ENCODE measurements at places on chromosomes 2 and 18. TPM values are rescaled to one million over a fixed set of nuclear protein-coding genes. Genes with fewer than 3 reads are reported as not detected.

NOTO gene
- total RNA-seq, result not detected

NCKAP1 gene
- 159 TPM for total RNA-seq

GRCh38 chr2:231182513-231182899, 15.9 kb upstream of the ARMC9 start:
- H3K4me1 ChIP-seq, result peaks cover 52% of the 10 kb centered on the region
- H3K36me3 ChIP-seq, result no peaks in the 10 kb centered on the region
- no peaks in the 10 kb centered on the region for H3K27me3 ChIP-seq

M1AP gene
- 4.5 TPM for total RNA-seq

All from thoracic aorta (tissue), 2 donors.